CD4-positive, alpha-beta T cell (primary cell): ENCODE measurements at places on chromosomes 6 and 20.

- DNase-seq: no peak
Observed at GRCh38 chr6:144624716-144625115, 339.6 kb downstream of the UTRN start.

- no peak for DNase-seq
Observed at GRCh38 chr6:136420853-136421252, 129.4 kb downstream of the MAP7 start.

DNA sequence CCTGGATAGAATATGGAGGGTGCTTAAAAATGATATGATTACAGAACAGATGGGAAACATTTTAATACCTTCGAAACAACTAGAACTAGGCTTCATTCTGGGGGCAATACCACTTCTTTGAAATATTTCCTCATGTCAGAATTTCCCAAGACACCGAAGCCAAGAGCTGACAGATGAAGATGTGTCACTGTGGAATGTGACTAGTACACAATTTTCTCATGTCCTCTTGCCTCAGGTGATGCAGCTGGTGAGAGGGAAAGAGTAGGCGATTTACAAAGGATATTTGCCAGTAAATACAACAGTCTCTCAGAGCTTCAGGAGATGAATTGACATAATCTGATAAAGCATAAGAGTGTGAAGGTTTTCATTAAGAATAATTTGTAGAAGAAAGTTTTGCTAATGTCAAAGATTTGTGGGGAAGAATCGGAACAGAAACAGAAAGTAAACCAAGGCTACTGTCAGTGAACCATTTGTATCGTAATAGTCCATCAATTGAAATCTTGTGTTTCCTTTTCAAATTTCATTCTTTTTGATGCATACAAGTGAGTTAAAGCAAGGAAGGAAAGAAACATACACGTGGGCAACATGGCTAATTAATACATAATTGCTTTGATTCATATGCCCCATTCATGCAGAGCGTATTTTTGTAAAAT, 164.7 kb upstream of the CCN2 start:
- no peak for DNase-seq

DNA sequence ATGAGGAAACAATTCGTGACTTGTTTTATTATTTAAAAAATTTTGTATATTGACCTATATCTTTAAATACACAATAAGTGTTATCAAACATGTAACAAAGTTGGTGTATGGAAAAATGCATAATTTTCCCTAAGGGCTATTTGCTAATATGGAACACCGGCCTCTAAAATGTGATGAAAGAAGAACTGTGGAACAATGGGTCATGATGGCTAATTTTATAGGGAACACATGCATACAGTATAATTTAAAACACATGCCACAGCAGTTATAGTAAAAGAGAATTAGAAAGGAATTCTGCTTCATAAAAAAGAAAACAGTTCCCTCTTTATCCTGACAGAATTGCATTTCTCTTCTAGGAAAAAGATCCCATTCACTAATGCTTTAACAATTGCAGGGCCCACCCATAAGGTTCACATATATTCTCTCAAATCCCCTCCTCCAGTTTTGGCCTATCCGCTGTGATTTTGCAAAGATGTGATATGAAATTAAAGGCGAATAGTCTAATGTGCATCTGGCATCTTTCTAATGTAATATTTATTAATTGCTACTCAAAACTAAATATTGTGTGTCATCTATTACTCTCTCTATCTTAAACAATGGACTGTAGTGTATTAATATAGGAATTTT, 628.1 kb upstream of the CITED2 start:
- DNase-seq: no peak

- no peak for DNase-seq
Observed at GRCh38 chr6:11789744-11790143, 11.1 kb upstream of the ADTRP start.

DNA sequence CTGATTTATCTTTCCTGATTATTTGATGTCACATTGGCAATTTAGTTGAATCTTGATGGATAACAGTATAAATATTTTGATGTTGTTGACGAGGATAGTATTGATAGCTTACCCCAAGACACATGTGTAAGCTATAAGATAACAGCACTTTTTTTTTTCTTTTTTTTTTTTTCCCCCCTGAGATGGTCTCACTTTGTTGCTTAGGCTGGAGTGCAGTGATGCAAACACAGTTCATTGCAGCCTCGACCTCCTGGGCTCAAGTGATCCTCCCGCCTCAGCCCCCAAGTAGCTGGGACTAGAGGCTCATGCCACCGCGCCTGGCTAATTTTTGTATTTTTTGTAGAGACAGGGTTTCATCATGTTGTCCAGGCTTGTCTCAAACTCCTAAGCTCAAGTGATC, 21.8 kb downstream of the MYO6 start:
- no peak for DNase-seq

DNA sequence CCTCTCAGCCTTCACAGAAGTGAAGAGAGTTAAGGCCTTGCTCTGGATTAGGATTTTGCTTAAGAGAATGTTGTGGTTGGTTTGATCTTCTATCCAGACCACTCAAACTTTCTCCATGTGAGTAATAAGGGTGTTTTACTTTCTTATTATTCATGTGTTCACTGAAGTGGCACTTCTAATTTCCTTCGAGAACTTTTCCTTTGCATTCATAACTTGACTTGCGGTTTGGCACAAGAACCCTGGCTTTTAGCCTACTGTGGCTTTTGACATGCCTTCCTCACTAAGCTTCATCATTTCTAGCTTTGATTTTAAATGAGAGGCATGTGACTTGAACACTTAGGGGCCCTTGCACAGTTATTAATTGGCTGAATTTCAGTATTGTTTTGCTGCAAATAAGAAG, 166.1 kb upstream of the OPRM1 start:
- DNase-seq: no peak

DNA sequence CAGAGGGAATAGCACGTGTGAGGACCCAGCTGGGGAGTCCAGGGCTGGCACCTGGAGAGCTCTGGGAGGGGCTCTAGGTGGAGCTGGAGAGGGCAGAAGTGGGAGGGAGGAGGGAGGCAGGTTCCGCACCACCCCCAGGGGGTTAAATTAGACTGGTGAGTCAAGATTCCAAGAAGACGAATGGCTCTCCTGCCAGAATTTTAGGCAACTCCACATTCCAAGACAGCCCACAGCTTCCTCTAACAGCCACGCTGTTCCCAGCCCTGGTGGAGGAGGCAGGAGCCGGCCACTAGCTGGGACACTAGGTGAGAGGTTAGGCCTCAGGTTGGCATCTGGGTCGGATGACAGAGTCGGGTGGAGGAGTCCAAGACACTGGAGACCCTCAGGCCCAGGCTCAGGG, 60.2 kb downstream of the TFAP2C start:
- no peak for DNase-seq

DNA sequence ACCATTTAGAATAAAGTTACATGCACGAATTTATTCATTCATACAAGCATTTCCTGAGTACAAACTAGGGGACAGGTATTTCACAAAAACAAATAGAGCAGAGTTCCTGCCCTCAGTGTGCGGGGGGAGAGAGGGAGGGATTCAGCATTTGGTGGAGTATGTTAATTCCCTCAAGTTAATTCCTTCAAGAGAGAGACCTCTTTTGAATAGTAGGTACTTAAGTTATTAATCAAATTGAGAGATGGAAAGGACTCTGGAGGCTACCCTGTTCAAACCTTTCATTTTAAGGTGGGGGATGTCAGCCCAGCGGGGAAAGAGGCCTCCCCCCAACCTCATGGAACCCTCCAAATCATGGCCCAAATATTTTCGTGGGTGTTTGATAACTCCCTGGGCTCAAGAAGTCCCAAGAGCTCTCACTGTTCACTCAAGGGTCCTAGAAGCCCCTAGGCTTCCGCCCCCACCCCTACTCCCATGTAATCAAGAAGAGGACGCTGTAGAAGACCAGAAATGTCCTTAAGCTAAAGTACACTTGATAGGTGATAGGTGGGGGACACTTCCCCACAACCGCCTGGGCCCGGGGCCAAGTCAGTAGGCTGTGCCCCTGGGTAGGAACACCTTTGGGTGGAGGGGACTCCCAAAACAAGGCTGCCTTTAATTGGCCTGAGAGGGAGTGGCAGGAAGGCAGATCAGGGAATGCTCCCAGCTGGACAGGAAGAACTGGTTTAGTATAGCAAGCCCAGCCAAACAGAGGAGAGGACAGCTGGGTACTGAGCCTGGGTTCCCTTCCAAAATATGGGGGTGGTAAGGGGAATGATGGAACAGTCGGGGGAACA, 2.9 kb downstream of the SDC4 start:
- no peak for DNase-seq

GRCh38 chr6:127185437-127185995, 67.0 kb downstream of the RSPO3 start:
- no peak for DNase-seq

- no peak for DNase-seq
Observed at GRCh38 chr20:41507436-41507835, 110.7 kb downstream of the CHD6 start.

DNA sequence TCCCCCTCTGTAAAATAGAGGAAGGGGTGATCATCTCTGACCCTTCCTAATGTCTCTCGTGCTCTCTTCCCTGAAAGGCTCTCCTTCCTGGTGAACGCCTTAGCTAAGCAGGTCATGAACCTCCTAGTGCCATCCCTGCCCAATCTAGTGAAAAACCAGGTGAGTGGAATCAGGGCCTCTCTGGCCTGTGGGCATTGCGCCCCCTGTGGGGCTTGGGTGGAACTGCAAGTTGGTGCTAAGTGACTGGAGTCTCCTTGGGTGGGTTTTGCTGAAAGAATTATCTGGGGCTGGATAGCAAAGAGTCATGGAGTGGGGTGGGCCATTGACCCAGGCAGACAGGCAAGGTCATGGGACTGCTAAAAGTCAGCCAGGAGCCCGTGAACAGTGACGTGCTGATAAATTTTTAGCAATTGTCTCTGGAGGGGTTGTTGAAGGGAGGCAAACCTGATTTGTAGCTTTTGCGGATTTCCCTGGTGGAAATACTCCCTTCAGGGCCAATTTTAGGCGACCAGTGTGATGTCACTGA, 8.9 kb downstream of the BPIFB1 start:
- peak; percentile 76 for DNase-seq

GRCh38 chr6:136586295-136586694, 36.1 kb upstream of the MAP7 start:
- DNase-seq: no peak

- no peak for DNase-seq
Observed at GRCh38 chr20:58448958-58449357, 59.9 kb downstream of the VAPB start.

DNA sequence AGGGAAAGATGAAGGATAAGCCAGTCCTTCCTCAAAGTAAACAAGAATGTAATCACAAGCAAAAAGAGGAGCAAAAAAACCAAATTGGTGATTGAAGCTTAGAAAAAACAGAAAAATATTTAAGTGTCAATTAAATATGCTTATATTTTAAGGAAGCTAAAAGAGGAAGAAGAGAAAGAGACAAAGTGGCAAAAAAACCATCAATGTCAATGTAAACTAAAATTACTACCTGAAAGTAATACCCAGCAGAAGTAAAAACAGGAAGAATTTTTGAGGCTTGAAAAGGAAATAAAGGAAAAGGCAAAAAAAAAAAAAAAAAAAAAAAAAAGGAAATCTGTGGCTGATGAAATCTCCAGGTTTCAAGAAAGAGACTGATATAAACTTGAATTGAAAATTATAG, 36.2 kb upstream of the OGFRL1 start:
- no peak for DNase-seq
